Fibroblast of gingiva (primary cell): ENCODE measurements at places on chromosomes 2 and 18.

DNA sequence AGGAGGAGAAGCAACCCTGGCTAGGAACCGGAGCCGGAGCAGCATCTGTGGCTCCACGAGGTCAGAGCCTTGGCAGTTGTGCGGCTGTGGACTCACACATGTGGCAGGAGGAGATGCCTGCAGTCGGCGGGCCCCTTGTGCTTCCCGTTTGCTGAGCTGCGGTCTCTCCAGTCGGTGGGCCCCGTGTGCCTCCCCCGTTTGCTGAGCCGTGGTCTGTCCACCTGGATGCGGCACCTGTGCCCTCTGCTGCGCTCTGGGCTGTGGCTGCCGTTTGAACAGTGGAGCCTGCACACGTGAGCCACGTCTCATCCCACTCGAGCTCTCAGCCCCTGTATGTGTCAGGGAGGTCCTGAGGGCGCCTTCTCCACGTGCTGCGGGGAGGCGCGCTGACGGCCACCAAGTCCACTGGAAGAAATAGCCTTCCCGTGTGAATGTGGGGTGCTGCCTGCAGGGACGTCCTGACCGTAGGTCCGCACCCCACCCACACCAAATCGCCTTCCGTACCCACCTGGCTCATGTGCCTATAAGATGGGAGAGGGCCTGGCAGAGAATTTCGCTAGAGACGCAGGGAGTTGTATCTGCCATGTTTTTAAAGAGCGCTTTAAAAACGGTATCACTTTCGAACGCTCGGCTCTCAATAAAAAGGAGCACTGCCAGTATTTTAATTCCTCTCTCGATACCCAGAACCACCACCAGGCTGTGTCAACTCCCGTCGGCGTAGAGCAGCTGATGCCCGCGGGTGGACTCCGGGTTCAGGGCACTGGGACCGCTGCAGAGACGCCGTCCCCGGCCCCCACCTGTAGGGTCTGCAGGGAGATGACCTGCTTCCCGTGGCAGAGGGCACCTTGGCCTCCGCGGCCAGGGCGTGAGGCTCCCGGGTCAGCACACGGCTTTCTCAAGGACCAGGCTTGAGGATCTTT, 117.0 kb downstream of the NFATC1 start:
- no peak for DNase-seq

- DNase-seq: no peak
These were observed 480.3 kb downstream of the MEIS1 start for GRCh38 chr2:66915237-66915636.

GRCh38 chr2:189134485-189134884, 45.1 kb downstream of the COL5A2 start:
- DNase-seq: no peak

DNA sequence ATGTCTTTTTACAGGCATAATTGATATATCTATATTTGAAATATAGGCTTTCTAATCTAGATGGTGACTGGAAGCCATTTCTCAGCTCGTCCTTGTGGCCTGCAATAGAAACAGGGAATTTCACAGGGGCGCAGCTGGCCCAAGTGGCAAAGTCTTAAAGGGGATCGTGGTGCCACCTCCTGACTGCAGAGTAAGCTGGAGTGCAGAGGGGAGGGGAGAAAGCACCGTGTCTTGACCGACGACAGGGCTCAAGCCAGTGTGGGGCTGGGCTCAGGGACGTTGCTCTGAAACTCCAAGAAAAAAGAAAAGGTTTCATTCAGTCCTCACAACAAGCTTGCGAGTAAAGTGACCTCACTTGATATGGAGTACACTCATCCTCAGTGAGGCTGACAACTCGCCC, 255.1 kb downstream of the DCDC2C start:
- no peak for DNase-seq

GRCh38 chr2:133948610-133949290, 305.1 kb upstream of the MGAT5 start:
- DNase-seq: no peak

DNA sequence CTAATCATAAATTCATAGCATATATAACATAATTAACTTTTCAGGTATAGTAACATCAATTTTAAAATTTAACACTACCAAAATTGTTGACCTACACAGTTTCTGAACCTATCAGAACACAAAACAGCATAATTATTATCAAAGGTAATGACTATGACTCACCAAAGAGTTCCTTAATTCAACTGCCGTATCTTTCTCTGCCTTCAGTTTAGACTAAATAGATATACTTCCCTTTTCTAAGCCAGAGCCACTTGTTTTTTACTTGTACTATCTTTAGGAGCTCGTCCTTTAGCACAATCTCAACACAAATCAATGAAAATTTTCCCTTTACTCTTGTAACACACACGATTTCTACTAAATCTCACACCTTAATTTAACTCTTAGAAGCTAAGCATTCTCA, 54.4 kb downstream of the CCDC88A start:
- DNase-seq: no peak

- no peak for DNase-seq
These were observed 71.1 kb downstream of the MGAT5 start for GRCh38 chr2:134324947-134325346.

GRCh38 chr18:51100385-51101120, 70.5 kb downstream of the SMAD4 start:
- DNase-seq: no peak

DNA sequence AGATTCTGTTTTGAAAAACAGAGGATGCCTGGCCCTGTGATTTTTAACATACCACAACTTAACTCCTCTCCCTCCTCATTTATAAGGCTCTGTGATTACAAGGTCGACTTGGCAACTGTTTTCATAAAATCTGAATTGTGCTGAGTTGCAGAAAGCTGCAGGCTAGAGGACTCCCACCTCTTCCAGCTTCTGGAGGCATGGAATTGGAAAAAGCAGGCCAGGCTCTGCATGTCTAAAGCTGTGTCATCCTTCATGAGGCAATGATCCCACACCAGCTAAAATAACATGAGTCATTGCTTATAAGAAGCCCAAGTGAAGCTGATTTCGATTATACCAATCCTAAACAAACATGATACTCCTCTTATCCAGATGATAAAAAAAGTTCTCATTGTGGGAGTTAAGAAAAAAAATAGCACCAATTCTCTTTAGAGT, 11.7 kb downstream of the ARHGAP28 start:
- peak; percentile 98 for DNase-seq

- DNase-seq: no peak
These were observed 26.2 kb upstream of the TUBB6 start for GRCh38 chr18:12281861-12282260.

GRCh38 chr2:224039080-224039769, at the start of gene SERPINE2:
Gene SERPINE2 (minus strand): TSS chr2:224039286. CDS start chr2:224001900, 37,386 bp downstream.
- DNase-seq: peak; percentile 76

- DNase-seq: no peak
These were observed 31.5 kb downstream of the USP34 start for GRCh38 chr2:61439241-61440002.

DNA sequence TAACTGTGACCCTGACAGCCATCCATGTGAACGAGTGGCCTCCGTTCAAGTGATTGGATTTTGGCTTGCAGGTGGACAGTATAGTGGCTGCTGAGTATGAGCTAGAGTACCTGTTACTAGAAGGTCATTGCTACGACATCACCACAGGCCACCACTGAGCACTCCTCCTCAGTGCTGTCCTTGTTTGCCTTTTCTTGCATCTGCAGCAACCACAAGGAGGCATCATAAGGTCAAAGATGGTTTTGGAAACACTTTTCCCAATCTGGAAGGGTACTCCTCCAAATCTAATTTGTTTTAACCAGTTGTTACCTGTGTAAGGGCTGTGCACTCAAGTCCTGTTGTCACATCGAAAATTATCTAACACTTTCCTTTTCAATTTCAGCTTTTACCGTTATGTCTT, 81.2 kb downstream of the UGGT1 start:
- DNase-seq: no peak

- DNase-seq: no peak
These were observed 11.8 kb upstream of the TWSG1 start for GRCh38 chr18:9322744-9323143.

DNA sequence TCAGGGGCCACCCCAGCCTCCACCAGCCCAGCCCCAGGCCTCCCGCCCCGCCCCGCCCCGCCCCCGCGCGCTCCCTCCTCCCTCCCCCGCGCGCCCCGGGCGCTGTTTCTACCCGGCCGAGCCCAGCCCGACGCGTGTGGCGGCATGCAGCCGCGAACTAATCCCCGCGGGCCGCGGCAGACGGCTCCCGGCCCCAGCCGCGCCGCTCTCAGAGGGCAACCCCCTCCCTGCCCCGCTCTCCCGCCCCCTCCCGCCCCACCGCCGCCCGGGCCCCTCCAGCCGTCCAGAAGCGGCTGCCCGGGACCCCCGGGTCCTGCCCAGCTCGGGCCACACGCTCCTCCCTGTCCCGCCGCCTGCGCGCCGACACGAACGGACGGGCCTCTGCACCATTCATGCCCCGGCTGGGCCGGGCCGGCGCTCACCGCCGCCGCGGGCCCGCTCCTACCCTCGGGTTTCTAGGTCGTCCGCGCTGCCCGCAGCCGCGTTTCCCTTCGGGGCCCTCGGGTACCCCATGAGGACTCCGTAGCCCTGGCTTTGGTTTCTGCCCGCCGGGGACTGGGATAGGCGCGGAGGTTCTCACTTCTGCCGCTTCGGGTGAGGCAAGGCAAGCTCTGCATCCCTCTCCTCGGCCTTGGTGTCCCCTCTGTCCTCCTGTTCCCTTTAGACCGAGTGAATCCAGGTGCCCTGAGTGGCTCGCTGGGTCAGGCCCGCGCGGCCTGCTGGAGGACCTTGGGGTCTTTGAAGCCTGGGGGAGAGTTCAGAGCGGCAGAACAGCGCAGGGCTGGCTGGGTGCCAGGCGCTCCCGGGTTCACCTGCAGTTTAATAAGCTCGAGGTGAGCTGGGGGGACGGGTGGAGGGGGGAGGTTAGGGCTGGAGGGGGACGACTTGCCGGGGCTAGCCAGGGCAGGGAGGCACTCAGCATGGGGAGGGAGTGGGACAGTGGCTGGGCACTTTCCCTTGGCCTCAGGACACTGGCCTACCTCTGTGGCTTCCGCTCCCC, 3.1 kb downstream of the WNT10A start:
- no peak for DNase-seq

GRCh38 chr2:68732036-68732932, 2.3 kb upstream of the ARHGAP25 start:
- no peak for DNase-seq

- no peak for DNase-seq
These were observed 288.7 kb upstream of the DSEL start for GRCh38 chr18:67805261-67805660.

DNA sequence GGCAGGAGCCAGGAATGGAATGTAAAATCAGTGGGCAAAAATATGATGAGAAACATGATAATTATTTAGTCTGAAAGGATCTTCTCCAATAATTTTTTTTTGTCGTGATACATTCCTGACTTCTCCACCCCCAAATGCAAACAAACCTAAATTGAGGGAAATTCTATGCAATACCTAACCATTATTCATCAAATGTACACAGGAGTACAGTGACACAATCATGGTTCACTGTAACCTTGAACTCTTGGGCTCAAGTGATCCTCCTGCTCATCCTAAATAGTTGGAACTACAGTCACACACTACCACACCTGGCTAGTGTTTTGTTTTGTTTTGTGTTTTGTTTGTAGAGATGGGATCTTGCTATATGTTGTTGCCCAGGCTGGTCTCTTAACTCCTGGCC, 46.5 kb downstream of the RAB10 start:
- DNase-seq: no peak

DNA sequence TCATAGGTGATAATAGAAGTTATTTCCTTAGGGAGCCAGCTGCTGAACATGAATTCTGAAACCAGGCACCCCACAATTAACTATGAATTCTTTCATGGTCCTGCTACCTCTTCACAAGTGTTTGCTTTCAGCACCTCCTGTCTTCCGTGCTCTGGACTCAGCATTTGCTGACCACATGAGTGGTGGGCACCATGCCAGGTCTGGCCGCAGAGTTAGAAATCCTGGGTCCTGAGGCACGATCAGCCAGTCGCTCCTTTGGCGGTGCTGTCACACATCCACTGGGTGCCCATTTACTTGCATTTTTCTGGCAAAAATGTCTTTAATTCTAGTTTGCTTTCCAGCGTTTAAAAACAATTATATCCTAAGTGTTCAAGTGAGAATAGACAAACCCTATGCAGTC, 196.4 kb upstream of the PXDN start:
- no peak for DNase-seq

DNA sequence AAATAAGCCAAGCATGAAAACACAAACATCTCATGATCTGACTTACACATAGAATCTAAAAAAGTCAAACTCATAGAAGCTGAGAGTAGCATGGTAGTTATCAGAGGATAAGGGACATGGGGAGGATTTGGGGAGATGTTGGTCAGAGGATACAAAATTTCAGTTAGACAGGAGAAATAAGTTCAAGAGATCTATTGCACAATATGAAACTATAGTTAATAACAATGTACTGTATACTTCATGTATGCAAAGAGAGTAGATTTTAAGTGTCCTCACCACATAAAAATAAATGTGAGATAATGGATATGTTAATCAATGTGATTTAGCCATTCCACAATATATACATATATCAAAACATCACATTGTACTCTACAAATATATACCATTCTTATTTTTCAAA, 10.0 kb upstream of the ASNSD1 start:
- DNase-seq: no peak

- DNase-seq: peak; percentile 85
These were observed 96.0 kb upstream of the RIOK3 start for GRCh38 chr18:23356915-23357601.

- no peak for DNase-seq
These were observed 614.1 kb upstream of the VRK2 start for GRCh38 chr2:57432528-57432927.

DNA sequence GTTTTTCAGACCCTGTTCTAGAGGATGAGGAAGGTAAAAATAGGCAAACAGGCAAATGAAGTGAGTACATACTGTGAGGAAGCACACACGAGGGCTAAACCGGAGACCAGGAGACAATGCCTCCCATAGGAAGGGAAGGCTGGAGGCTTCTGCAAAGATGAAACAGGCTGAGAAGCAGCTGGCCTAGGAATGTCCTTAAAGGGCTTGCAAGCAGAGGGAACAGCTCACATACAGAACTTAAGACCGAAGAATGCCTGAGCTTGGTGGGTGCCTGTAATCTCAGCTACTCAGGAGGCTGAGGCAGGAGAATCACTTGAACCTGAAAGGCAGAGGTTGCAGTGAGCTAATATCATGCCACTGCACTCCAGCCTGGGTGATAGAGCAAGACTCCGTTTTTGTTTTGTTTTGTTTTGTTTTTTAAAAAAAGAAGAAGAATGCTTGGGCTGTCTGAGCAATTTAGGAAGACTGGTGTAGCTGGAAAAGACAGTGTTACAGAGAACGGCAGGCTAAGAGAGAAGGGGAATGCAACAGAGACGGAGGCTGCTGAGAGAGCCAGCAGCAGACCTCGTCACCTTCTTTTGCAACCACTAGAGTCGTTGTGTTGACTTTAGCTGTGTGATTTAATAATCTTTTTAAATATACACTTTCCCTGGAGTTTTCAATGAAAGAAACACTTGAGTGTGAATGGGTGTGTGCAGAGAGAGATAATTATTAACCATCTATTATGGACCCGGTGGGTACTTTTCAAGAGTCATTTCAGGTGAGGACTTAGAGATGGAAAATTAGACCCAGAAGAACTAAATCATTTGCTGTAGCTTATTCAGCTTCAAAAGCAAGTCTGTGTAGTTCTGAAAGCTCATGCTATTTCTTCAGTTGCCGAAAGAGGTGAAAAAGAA, 232.8 kb downstream of the GALR1 start:
- no peak for DNase-seq
